ENCODE measurements at places on chromosomes 5 and 9.

- no peak for DNase-seq
Measured at GRCh38 chr9:33719581-33720374, 75.6 kb upstream of the PRSS3 start.

- no peak for DNase-seq
Measured at GRCh38 chr9:18601956-18602355, 128.0 kb downstream of the ADAMTSL1 start.

DNA sequence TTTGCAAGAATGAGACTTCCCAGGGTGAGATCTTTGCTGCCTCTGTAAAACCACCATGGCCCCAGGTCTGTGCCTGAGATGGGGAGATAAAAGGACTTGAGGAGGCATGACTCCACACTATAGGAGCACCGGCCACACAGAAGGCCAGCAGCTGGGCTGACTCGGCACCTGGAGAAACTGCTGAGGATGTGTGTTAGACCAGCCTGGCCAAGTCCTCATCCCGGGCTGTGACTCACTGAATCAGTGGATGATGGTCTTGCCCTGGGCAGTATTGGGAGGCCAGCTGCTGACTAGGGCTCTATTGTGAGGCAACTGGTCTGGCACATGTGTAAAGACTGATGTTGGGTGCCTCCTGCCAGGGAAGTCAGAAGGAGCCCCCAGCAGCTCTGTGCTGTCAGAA lies 286.2 kb downstream of the ACTL7B start:
- DNase-seq: no peak

GRCh38 chr9:35771534-35771933 lies 17.5 kb upstream of the MSMP start:
- no peak for DNase-seq

GRCh38 chr5:21391506-21391905 lies 1403.5 kb upstream of the CDH18 start:
- no peak for DNase-seq

GRCh38 chr5:146993876-146994530 lies 115.4 kb upstream of the PPP2R2B start:
- no peak for DNase-seq

DNA sequence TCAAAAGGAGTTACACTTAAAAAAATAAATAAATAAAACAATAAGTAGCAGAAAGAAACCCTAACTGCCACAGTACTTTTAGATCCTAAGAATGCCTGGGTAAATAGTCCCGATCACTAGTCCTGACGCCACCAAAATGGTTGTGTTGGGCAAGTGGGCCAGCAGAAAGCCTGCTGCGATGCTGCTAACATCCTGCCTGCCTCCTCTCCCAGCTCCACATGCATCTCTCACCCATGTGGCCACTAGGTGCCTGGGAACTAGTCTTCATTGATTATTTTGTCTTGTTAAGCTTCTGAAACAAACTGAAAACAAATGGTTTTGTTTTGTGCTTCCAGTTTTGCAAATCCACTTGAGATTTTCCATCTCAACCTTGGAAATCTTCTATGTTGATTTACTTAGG lies 54.4 kb upstream of the TRAF1 start:
- DNase-seq: no peak

DNA sequence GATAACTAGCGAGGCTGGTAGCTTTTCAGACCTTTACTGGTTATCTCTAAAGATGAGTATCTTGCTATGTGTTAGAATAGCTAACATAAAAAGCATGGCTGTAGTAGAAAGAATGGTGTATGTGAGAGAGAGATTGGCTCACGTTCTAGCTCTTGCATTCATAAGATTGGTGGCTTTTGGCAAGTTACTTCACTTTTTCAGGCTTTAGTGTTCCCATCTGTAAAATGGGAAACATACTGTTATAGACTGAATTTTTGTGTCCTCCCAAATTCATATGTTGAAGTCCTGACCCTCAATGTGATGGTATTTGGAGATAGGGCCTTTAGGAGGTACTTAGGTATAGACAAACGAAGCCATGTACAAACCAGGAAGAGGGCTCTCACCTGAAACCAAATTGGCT lies 302.4 kb upstream of the KLF4 start:
- DNase-seq: no peak

- no peak for DNase-seq
Measured at GRCh38 chr5:129384736-129385135, 75.4 kb upstream of the ADAMTS19 start.

DNA sequence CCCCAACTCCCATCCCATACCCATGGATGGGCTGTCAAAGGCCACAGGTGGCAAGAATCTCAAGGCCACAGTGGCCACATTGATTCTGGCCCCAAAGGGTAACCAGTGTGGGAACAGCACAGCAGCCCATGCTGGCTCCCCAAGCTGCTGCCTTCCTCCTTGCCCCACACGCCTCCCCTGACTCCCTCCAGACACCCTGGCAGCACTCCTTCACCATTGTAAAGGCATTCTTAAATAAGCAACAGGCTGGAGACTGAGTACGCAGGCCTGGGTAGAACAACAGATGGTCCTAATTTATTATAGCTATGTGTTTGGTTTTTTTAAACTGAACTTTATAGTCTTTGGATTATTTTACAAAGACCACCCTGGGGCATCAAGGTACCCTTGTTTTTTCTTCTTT lies 158.8 kb downstream of the TSSK1B start:
- DNase-seq: no peak

DNA sequence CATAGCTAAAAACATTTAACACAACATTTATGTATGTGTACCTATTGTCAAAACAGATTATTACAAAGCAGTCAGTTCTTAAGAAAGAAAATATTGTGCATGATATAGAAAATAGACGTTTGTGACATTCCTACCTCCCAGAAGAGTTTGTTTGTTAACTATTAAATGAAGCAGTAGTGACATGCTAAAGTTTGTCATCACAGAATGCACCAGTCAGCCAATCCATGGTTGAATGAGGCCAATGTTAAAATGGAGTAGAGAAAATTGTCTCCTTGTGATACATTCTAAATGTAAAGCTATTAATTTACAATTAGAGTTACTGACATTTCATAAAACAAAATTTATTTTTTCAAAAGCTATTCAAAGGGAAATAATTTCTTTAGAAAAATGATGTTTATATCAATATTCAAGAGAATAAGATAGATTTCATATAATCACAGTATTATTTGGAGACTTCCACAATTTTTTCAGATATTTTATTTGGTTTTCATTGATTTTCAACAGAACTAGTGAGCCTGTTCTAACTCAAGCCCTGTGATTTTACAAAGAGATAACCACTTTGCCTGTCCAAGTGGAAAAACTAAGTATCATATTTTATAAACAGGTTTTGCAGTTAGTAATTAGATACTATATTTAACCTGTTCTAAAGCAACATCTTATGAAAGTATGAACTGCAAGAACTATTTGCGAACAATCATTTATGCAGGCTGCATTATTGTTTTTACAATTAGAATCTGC lies 176.8 kb downstream of the ISL1 start:
- no peak for DNase-seq

GRCh38 chr9:130805510-130806326 lies 29.3 kb upstream of the ABL1 start:
- DNase-seq: no peak

DNA sequence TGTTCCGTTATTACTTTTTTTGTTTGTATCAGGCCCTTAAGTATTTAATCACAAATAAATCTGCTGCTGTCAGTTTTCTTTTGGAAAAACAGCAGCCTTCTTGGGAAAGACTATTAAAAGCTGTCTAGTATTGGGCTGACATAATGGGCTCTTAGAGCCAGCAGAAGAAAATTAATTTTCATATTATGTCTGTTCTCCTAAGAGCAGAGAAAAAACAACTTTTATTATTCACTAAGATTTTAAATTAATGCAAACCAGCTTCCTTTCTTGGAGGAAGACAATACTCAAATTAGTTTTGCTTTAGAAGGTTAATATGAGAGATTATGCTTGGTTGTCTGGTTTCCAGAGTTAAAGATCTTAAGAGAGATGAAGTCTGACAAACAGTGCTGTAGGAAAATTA lies 30.6 kb upstream of the GARNL3 start:
- DNase-seq: no peak

GRCh38 chr5:124952079-124952478 lies 205.6 kb upstream of the ZNF608 start:
- no peak for DNase-seq

GRCh38 chr5:173925449-173926071 lies 37.4 kb downstream of the CPEB4 start:
- no peak for DNase-seq

GRCh38 chr5:143521846-143522400 lies 118.4 kb upstream of the NR3C1 start:
- no peak for DNase-seq

DNA sequence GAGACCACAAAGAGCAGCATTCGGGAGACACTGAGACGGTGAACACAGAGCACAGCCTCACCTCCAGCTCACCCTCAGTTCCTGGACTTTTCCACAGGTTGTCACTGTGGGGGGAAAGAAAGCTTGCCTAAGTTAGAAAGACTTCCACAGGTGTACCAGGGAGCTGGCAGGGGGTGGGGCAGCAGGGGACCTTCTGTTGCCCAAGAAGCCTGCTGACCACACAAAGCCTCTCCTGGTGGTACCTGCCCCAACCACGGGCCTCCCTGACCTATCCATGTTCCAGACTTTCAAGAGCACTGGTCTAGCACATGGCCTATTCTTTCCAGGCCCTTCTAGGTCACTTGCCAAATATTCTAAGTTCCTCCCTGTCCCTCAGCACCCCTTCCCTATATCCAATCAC lies 550.8 kb downstream of the BNC2 start:
- DNase-seq: no peak

GRCh38 chr9:35852876-35853865 lies 17.0 kb downstream of the OR13J1 start:
- DNase-seq: no peak

DNA sequence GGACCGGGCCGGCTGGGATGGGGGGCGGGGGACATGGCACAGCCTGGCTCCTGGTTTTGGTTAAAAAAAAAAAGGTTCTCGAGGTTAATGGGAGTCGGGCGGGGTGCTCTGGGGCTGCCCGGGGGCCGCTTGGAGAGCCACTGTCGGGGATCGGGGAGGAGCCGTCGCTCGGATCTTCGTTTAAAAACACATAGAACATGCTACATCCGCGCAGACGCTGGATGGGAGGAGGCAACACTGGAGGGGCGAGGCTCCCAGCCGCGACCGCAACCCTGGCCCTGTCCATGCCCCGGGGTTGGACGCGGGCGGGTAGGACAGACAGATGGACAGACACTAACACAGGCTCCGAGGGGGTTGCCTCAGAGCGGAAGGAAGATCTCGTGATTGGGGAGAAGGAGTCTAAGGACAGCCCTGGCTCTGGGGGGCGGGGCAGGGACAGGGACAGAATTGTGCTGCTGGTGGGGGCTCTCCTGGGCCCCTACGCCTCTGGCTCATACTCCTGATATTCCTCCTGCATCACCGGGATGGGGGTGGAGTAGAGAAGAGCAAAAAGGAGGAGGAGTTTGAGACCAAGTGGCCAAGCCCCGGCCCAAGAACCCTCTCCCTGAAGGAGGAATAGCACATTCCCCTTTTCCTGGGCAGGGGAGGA lies 9.9 kb downstream of the SNCB start:
- no peak for DNase-seq

DNA sequence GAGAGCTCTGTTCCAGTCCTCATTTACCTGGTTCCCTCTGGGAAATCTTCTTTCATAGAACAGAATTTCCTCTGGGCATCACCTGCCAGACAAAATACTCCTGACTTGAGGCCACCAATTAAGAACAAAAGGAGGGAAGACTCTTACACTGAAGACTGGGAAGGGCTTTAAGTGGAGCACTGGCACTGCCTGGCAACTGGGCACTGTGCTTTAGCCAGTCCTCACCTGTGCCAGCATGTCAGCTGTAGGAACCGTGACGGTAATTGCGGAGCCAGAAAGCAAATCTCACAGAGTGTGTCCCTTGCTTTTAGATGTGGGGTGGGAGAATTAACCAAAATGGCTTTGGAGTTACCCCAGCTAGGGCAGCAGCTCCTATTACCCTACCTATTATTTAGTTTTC lies 40.6 kb downstream of the FAM219A start:
- DNase-seq: no peak

GRCh38 chr5:26535215-26535614 lies 503.2 kb downstream of the CDH9 start:
- no peak for DNase-seq

DNA sequence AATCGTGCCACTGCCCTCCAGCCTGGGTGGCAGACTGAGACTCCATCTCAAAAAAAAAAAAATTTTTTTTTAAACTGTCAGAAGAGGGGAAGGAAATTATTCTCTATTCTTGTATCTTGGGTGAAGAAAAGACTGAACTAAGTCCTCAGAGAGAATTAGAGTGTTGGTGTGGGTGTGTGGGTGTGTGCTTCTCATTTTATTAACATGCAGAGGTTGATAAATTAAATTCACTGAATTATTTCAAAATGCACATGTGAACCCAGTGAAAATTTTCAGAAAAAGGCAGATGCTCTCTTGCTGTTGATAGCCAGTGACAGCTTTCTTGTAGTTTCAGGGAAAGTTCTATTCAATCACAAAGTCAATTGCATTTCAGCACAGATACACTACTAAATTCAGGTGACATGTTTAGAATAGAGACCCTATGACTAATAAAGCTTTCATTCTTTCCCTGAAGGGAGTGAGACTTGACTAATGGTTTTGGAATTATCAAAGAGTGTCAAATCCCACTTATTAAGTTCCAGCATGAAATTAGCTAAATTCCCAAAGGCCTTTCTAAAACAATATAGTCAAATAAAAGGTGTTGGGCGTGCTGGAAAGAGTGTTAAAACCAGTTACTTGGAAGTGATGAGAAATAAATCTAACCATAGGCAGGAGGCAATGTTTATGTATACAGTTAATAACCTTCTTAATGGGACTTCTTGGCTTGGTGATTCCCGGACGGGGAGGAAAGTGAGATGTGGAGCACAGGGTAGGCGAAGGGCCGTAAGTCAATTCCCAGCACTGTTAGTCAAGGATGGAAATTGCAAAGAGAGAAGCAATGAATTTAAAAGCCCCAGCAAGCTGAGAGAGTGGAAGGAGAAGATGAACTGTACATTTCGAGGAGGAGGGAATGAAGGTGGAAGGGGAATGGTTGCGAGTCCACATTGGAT lies 103.2 kb upstream of the SPATA31D4 start:
- no peak for DNase-seq

DNA sequence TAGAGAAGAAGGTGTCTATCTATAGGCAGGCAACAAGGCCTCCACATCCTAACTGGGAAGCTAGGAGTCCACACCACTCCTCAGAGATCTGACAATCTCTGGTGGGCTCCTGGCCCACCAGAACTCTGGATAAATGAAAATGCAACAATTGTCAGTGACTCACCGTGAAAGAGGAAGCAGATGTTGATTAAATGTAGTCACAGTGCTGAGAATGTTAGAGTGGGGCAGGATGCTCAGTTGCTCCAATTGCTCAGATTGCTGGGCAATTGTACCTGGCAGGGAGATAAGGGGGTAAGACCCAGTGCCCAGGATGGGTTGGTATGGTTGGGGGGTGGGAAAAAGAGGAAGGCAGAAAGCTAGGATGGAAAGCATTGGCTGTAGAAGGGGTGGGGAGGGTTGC lies 4.3 kb downstream of the CCL19 start:
- DNase-seq: no peak

DNA sequence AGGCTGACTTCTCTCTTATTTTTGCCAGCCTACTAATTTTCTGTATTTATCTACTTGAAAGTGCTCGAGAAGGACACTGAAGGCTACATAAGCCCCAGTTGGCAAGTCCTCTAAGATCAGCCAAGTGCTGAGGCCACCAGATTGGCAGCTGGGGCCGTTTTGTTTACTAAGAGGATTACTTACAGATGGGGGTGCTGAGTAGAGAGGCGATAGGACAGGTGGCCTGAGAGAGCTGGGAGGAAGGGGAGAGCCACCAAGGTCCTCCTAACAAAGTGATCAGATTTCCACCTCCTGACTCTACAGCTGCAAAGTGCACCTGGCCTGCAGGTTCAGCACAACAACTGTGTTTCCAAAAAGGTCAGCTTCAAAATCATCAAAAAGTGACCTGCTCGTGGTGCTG lies 32.9 kb downstream of the FRMD3 start:
- no peak for DNase-seq
